ENCODE measurements at places on chromosomes 13 and 19.

- no peak for DNase-seq
These were observed 9.7 kb downstream of the DEDD2 start for GRCh38 chr19:42207767-42208271.

- DNase-seq, result no peak
These were observed 26.1 kb downstream of the PPP5C start for GRCh38 chr19:46372901-46373490.

DNA sequence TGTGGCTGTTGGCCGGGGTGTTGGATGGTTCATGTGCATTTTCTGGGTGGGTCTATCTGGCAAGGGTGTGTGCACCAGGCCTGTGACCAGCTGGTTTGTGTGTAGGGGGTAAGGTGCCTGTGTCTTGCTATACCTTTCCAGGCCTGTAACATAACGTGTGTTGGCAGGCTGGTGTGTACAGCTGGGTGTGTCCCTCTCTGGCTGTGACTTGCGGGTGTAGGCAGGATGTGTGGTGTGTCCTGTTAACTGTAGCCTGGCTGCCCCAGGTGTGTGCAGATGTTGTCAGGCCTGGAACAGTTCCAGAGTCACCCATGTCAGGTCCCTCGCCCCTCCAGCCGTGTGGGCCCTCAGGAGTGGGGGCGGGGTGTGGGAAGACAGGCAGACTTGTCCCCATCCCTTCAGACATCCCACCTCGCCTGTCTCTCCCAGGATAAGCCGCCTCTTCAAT lies 9.8 kb downstream of the KCTD15 start:
- no peak for DNase-seq

GRCh38 chr19:38437295-38437694 lies 3.8 kb downstream of the RYR1 start:
- DNase-seq, result no peak

DNA sequence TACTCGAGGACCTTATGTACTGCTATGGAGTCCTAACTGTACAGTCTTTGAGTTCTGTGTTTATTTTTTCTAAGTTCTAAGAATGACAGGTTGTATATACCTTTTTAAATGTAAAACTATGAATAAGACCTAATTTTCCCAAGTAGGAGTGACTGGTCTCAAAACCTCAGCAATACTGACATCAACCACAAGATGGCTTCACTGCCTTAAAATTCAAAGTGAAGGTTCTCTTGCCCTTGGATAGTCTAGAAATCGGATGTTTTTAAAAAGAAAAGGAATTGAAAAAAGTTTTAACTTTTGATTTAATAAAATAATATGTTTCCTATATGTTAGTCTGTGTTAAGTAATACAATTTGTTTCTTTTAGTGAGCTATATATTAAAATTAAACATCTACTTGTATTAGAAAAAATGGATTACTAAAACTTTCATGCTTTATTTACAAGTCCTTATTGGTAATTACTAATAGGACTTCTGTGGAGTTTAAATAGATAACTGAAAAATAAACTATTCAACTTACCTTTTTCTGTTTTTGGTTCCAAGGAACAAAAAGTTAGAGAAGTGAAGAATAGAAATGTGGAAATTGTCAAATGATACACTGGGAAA lies 52.0 kb downstream of the TDRD3 start:
- DNase-seq, result no peak

- no peak for DNase-seq
These were observed 94.0 kb downstream of the SLC10A2 start for GRCh38 chr13:102972191-102972590.

- DNase-seq, result no peak
These were observed 173.1 kb downstream of the ABCC4 start for GRCh38 chr13:95128045-95128643.

- peak; percentile 66 for DNase-seq
These were observed 4.3 kb downstream of the MYO9B start for GRCh38 chr19:17079710-17080439.

DNA sequence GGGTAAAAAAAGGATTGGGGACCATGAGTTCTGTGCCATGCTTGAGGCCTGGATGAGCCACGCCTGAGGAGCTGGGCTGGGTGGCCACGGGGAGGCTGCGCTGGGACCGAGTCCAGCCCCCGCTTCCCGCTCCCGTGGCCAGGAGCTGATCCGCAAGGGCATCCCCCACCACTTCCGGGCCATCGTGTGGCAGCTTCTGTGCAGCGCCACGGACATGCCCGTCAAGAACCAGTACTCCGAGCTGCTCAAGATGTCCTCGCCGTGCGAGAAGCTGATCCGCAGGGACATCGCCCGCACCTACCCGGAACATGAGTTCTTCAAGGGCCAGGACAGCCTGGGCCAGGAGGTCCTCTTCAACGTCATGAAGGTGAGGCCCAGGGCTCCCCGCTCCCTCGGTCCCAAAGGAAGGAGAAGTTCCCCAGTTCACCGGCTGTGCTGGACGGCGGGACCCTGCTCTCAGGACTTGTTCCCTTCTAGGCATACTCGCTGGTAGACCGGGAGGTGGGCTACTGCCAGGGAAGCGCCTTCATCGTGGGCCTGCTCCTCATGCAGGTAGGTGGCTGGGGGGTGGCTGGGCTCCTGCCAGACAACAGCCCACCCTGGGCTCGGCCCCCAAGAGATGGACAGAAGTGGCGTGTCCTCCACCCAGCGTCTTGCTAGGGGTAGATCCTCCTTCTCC lies 18.9 kb downstream of the EVI5L start:
- no peak for DNase-seq

DNA sequence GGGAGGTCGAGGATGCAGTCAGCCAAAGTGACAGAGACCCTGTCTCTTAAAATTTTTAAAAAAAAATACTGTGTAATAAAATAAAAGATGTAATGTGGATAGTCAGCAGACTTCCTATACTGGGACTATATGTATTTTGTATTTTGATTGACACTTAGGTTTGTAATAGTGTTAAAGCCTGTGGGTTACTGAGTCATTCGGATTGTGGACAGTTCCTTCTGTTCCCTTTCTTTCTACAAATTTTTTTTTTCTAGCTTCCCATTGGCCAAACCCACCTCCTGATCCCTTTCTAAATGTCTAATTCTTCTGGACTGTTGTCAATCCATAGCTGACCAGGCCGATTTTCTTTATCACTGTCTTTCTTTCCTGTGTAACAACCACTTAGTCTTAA lies 108.0 kb downstream of the DNAJC3 start:
- no peak for DNase-seq

GRCh38 chr13:103282571-103283450 lies 216.6 kb upstream of the SLC10A2 start:
- DNase-seq, result no peak

DNA sequence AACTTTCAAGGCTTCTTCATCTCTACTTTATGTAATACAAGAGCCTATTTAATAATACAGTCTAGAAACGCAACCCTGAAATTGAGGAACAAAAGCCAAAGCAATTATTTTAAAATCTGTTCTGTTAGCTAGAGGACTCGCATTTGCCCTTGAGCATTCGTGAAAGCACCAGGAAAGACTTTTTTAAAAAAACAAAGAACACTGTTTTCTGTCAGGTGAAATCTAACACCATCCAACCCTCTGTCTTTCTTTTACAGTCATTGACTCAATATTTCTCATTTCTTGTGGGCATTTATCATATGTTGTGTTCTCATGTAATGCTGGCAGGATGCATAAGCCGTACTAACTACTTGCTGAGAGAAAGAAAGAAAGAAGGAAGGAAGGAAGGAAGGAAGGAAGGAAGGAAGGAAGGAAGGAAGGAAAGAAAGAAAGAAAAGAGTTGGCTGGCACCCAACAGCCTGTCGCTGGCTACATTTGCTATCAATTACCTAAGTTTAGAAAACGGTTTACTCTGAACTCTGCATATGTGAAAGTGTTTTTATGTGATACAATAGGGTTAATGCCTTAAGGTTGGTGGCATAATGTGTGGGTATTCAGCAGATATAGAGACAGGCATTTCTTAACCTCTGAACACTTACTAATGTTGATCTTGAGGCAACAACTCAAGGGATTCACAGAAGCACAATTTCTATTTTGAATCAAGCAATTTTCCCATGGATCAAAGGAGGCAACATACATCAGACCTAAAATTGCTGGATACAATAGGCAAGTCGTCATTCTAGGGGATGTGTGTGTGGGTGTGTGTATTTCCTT lies 445.4 kb downstream of the DCT start:
- DNase-seq, result no peak

DNA sequence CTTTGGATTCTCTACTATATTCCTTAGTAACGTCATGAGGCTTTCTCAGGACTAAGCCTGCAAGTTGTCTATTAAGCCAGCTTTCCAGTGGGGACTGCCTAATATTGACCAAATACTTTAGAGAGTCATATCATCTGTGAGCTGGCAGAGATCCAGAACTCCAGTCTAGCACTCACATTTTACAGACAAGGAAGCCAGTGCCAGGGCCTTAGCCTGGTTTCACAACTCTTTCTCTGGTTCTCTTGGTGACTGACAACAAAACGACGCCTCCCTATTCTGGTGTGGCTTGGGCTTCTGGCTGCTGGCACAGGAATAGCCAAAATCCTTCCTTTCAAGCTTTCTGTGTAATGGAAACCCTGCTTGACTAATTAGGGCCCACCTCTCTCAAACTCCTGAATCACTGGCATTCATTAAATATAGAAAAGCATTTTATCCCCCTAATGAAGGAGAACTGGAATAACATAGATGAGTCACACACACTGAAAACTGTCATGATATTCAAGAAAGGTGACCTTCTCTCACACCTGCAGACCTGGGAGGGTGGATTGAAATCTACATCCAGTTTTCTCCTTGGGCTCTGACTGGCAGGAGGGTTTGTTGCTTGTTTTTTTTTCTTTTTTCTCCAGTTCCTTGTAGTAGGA lies 75.2 kb upstream of the UBL3 start:
- no peak for DNase-seq

GRCh38 chr13:53198017-53198416 lies 169.4 kb downstream of the OLFM4 start:
- DNase-seq, result no peak

GRCh38 chr13:76596216-76596615 lies 290.0 kb downstream of the KCTD12 start:
- no peak for DNase-seq

- DNase-seq, result no peak
These were observed 839 bp upstream of the CKAP2 start for GRCh38 chr13:52454459-52454819.

DNA sequence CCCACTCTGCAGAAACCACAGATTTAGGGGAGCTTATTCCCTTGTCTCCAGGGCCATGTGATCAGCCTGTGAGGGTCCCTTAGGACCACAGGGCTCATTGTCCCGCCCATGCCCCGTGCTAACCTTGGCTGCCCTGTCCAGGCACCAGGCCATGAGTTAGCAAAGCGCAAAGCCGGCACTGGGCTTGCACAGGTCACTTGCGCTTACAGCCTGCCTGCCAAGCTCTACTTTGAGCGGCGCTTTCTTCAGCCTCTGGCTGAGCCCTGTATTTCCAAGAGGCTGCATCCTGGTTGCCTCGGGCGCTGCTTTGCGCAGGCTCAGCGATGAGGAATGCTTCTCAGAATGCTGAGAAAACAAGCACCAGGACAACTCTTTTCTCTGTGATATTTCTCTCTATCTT lies 188.0 kb downstream of the TDRD3 start:
- DNase-seq, result no peak

DNA sequence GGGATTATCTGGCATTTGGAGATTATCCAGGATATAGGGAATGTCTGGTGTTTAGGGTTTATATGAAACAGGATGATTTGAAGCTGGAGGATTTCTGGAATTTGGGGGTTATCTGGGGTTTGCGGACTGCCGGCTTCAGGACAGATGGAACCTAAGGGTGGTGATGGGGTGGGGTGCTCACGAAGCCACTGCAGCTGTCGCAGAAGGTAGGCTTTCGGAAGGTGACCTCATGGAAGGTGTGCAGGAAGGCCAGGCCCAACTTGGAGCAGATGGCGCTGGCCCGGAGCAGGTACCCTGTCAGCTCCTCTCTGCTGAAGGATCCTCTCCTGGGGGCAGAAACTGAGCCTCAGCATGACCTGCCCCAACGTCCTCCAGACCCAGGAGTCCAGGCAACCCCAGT lies 9.6 kb downstream of the FAM98C start:
- no peak for DNase-seq

DNA sequence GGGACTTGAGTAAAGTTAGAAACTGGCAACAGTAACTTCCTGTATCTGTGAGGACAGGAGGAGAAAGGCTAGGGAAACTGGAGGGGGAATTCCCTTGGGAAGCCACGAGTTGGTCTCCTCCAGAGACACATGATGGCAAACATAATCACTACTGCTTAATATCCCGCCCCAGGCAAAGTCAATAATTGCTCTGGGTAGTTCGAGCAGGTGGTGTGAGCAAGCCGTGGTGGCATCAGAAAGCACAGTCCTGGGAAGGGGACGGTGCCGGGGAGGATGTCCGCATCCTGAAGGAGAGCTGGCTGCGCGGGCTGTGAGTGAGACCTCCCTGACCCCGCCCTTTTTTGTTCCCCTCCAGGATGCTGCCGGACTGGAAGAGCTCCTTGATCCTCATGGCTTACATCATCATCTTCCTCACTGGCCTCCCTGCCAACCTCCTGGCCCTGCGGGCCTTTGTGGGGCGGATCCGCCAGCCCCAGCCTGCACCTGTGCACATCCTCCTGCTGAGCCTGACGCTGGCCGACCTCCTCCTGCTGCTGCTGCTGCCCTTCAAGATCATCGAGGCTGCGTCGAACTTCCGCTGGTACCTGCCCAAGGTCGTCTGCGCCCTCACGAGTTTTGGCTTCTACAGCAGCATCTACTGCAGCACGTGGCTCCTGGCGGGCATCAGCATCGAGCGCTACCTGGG lies 1.4 kb downstream of the FFAR2 start:
- DNase-seq, result no peak

- DNase-seq, result no peak
These were observed 6.0 kb downstream of the SMARCA4 start for GRCh38 chr19:10966809-10967208.
